ENCODE measurements at places on chromosomes 1 and 21.

- no peak for DNase-seq
Observed at GRCh38 chr1:197675583-197676208, 99.6 kb downstream of the DENND1B start.

DNA sequence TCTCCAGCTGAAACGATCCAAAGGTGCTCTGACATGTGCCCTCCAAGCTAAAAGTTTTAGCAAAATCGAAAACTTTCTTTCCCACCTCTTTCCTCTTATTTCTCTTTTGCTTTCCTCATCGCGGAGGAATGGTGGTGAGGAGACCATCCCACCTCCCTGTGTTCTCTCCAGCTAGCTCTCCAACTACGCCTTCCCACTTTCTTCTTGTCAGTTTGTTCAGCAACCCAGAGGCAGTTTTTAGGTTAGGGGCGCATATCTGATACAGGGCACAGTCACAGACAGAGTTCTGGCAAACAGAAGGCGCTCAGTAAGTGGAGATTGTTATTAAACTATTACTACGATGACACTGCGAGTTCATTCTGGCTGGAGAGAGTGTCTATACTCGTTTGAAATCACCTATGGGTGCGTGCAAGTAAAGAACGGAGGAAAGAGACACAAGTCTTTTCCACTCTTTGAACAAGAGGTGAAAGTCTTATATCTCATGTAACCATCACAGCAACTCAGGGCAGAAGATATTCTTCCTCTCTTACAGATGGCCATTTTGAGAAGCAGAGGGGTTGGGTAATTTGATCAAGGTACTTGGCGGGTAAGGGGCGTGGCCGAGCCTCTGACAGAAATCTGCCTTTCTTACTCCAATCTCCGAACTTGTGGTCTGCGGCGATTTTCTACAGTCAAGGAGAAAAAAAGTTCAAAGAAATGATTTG, 13.9 kb downstream of the HLX start:
- DNase-seq: no peak

DNA sequence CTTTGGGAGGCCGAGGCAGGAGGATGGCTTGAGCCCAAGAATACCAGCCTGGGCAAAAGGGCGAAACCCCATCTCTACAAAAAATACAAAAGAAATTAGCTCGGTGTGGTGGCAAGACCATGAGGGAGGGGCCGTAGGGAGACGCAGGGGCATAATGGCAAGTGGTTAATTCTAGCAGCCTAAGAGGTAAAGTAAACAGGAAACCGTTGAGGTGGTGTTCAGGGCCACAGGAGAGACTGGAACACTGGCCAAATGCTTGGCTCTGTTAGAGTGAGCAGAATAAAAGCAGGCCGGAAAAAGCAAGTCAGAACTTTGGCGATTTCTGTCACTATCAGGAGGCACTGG, 89.2 kb downstream of the RIPK4 start:
- DNase-seq: no peak

DNA sequence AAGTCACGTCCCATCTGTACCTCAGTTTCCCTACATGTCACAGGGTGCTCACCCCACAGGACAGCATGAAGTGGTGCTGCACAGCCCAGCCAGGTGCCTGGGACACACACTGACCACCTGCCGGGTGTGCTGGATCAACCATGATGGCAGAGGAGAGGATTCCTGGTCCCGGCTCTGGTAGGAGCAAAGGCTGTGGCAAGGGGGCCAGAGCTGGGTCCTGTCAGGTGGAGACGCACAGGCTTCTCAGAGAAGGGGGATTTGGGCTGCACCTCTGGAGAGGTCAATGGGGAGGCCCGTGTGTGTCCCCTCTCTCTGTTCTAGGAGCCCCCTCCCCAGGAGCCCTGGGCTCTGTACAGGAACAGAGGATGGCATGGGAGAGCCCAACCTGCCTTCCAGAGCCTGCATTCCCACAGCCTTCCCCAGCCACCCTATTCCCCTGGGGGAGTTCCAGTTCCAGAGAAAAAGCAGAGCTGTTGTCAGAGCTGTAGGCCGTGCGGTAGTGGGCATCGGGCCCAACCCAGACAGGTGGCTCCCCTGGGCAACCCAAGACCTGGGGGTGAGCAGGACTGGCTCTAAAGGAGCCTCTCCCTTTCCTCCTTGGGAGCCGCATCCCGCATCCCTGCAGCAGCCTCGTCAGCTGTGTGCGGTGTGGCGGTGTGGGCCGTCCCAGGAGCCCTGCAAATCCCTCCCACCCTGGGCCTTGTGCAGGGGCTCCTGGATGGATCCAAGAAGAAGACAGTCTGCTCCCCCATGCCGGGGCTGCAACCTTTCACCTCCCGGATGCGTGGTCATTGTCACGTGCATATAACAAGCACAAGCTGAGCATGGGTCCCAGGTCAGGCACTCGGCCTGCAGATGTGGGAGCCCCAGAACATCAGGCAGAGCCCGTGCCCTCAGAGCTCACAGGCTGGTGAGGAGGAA, 2.9 kb upstream of the TFF3 start:
- peak; percentile 83 for DNase-seq

DNA sequence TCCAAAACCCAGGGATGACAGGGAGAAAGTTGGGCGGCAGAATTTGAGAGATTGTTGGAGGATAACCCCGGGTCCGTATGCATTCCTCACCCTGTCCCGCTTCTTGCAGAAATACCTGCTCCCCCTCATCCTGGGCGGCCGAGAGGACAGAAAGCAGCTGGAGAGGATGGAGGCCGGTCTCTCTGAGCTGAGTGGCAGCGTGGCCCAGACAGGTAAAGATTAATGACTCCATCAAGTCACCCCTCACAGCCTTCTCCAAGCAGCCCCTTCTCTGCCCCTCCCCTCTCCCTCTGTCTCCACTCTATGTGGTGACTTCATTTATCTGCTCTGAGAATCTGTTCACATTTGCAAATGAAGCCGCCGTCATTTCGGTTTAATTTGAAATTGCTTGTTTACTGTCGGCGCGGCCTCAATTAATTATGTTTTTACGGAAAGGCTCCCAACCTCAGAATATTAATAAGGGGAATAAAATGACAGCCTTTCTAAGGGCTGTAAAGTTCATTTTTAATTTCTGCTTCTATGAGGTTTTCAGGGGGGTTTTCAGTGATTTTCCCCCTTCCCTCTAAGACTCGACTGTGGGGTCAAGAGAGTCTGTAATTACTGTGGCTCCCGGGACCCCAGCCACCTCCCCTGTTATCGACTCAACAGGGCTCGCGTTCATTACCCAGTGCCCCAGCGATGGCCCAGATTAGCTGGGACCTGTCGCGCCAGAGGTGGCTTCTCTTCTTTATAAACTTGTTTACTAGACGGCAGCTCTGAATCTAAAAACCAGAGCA, 148.3 kb downstream of the PEX14 start:
- no peak for DNase-seq

DNA sequence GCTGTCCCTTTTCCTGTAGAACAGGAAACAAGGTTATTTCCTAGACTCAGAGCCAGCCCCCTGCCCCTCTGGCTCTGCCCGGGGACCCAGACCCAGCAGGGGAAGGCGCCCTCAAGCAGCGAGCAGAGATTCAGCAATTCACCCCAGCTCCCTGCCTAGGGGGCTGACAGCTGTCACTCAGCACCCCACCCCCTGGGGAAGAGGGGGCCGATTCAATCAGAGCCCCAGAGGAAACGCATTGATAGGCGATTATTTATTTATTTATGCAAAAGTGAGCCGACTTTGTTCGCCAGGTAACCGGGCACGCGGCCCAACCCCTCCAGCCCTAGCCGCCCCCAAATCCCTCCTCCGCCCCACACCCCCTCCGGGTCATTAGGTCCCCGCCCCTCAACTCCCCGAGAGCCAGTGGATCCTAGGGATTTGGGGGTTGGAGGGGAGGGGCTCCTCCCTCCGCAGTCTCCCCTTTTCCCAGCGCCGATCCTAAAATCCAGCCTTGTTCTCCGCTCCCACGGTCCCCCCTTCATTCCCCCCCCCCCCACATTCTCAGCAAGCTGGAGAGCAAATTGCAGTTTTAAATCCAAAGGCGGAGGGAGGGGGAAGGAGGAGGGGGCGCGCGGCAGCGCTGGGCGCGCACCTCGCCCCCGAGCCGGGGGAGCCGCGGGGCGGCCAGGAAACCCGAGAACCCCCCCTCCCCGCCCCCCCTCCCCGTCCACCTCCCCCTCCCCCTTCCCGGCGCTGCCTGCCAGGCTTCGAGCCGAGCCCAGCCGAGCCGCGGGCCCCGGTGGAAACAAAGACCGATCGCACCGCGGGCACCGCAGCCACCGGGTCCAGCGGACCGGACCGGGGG, 1.3 kb downstream of the AHDC1 start:
- no peak for DNase-seq

DNA sequence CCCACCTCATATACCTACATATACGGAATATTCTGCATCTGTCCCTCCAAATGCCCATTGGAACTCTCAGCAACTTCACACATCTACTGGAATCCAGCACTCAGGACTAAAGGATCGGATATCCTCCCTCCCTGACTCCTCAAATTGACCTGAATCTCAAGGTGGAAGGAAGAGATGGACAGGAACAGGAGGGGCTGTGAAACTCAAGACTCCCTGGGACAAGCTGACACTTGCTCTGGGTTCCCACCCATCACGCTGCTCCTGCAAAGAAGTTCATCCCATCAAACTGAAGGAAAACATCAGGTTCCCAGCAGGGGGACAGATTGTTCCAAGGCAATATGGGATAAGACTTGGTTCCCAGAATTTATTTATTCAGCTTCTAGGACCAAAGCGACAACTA, 30.3 kb upstream of the TIAM1 start:
- DNase-seq: no peak

GRCh38 chr1:90969241-90969640, 52.6 kb downstream of the ZNF644 start:
- no peak for DNase-seq

DNA sequence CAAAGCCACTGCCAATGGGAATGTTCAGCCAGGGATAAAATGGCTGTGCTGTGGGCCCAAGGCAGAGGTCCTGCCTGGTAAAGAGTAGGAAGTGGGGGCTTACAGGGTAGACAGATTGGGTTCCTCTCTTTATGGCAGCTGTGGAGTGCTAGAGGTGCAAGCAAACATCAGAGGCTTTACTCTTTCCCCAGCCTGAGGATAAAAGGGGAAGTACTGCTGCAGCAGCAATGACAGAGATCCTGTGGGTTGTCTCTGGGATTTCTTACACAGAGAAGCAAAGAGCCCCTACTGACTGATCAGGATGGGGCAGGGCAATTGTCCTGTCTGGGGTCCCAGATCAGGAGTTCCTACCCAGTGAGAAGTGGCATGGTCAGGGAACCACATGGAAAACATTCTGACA, 54.2 kb downstream of the DRAM2 start:
- DNase-seq: no peak

DNA sequence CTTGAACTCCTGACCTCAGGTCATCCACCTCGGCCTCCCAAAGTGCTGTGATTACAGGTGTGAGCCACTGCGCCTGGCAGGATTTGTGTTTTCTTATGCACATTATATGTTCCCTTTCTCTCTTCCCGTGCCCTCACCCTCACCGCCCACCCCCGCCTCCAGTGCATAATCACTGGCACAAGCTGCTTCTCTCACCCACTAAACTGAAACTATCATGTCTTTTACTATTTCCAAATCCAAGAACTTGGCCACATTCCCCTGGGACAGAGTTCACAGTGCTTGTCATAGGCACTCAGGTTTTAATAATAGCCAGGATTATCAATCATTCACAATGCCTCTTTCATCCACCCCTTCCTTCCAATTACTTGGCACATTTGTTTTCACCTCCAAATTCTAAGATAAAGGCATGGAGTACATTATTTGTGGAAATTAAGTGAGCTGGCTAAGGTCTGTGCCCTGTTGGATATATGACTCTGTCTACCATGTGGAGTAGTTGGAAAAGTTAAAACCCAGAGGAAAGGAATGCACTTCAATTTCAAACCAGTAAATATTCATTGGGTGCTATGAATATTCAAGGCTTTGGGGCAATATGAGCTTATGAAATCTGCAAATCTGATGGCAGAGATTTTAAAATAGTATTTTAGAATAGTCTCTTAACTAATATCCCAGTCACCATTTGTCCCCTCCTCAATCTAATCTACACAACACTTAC, 17.6 kb upstream of the MAPKAPK2 start:
- DNase-seq: no peak

- peak; percentile 53 for DNase-seq
Observed at GRCh38 chr1:18530587-18531502, 50.1 kb downstream of the KLHDC7A start.

GRCh38 chr1:19251305-19252196, at the start of the genes EMC1 and MRTO4:
Gene EMC1, minus strand, starts transcription at chr1:19251524. Its CDS starts 15 bp downstream, at chr1:19251509.
Gene MRTO4, plus strand, starts transcription at chr1:19251805. Its CDS starts 31 bp downstream, at chr1:19251836.
- peak; percentile 96 for DNase-seq

DNA sequence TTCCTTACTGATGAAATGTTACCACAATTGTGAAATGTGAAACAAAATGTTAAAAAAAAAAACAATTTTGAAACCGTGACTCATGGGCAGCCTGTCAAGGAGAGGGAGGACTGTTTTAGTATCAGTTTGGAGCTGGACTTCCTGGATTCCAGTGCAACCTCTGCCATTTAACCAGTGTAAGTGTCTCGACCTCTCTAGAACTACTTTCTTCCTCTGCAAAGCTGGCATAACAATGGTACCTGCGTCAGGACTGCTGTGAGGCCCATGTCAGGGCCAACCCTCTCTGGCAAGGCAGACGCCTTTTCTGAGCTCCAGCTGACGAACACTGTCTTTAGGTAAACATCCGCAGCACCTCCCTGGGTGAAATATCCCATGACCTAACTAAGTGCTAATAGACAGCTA, 20.9 kb downstream of the URB1 start:
- no peak for DNase-seq

- DNase-seq: no peak
Observed at GRCh38 chr1:110242062-110242461, 31.9 kb downstream of the KCNC4 start.

- DNase-seq: no peak
Observed at GRCh38 chr21:17250778-17251241, 262.0 kb upstream of the CXADR start.

GRCh38 chr21:42179316-42179715, 39.6 kb upstream of the ABCG1 start:
- DNase-seq: no peak

DNA sequence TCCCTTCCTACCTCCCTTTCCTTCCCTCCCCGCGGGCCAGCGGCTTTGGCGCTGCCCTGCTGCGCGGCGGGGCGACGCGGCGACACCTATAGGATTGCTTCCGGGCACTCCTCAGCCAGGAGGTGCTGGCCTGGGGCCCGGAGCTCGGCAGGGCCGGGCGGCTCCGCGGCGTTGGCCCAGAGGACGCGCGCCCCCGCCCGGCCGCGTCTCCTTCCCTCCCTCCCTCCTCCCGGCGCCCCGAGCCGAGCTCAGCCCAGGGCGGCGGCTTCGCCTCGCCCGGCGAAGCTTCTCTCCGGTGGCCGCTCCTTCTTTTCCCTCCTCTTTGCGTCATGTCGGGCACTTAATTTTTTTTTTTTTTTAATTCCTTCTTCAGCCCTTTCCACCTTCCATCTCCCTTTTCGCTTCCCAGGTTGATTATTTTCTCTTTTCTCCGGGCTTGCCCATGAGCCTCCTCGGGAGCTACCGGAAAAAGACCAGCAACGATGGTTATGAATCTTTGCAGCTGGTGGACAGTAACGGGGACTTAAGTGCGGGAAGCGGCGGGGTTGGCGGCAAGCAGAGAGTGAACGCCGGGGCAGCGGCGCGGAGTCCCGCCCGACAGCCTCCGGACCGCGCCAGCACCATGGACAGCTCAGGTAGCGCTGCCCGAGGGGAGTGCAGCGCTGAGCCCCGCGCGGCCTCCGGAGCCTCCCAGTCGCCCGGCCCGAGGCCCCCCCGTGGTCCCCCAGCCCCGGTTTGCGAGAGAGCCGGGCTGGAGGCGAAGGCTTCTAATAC, at the start of gene DNAJC6:
Gene DNAJC6, plus strand, starts transcription at position 240 of the 774 bp plus-strand sequence. Its CDS starts 203 bp downstream, at position 443.
- DNase-seq: peak; percentile 93

DNA sequence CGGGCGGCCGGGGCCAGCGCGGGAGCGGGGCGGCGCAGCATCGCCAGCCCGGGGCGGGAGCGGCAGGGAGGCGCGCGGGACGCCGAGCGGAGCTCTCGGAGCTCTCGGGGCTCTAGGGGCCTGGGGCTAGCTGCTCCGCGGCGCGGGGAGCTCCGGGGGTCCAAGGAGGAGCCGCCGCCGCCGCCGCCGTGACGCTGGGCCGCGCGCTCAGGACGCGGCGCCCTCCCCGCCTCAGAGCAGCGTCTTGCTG, 147 bp downstream of the CLSTN1 start:
- no peak for DNase-seq
